Activated T-helper 1 cell treated with anti-CD3 and anti-CD28 coated beads, Interleukin-2, amount 50 U/mL, for 16 hours (primary cell): ENCODE measurements at places on chromosomes 13 and 19.

DNA sequence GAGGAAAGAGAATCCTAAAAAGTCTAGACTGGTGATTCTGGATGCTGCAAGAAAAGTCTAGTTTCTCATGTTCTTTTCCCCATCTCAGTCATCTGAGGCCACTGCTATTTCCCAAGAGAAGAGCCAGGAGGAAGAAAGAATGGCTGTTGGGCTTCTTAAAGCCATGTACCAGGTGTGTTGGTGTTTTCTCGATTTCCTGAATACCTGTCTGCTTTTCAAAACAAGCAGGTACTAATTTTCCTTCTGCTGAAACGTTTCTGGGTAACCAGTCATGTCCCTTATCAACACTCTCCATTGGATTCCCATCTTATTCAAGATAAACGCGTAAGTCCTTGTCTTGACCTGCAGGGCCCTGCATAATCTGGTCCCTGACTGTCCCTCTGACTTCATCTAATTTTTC lies 1.1 kb downstream of the ZNF570 start:
- DNase-seq = no peak

DNA sequence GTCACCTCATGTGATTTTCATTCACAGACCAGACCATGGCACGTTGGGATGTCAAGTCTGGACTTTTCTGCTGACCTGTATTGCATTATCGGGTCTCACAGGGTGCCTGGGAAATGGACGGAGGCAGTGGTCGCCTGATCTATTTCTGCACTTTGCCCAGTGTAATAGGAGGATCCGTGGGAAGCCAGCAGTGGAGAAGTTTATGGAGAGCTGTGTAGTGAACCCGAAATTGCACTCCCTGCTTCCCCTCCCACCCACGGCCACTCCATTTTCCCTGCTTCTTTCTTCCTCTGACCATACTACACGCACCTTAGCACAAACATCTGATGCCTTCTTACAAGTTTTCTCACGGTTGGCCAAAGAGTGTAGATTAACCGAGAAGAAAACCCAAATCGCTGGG lies 16.9 kb downstream of the EFNB2 start:
- no peak for DNase-seq

- no peak for DNase-seq
Measured at GRCh38 chr19:30667227-30667626, 295.0 kb downstream of the ZNF536 start.

DNA sequence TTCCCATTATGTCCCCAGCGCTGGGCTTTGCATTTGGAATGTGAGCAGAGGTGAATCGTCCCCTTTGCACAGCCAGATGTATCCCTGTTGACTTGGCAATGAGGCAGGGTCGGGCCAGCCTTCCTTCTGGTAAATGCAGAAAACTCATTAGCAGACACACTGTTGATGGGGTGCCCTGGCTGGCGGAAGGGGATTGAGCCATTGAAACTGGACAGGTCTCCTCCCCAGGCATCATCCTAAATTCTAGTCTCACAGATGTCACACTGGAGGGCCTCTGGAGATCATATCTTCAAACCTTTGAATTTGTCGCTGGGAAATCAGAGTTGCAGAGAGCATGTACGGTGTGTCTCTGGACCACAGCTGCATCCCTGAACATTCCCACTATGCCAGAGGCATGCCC lies 219.5 kb upstream of the TSHZ3 start:
- DNase-seq = no peak

DNA sequence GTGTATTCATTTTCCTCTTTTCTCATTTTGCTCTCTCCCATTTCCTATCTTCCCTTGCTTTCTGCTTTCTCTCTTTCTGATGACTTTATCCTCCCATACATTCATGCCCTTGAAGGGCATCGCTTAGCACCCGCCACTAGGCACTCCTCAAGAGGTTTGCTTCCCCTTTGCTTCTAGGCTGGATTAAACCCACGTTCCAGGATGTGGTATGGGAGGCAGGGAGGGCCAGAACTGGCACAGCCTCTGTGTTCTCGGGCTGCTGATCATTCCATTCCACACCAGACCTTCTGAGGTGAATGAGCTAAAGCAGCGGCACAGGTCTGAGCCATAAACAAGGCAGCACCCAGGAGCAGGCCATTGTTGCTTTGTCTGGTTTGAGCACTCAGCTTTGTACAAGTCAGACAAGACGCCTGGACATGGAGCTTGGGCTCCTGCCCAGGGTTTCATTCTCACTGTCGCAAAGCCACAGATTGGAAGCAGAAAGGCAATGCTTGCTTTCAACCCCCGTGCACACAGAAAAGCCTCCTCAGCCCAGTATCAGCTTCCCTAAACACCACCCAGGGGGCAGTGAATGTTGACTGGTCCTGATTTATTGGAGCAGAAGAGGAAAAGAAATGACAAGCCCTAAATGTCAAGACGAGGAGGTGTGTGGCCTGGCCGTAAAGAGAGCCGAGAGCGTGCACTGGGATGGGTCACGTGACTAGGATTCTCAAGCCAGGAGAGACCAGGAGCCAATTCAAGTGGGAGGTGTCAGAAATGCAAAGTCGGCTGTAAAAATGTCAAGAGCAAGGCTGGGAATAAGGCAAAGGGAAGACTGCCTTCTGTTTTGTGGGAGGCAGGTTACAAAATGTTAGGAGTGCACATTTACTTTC lies 218.0 kb upstream of the SERP2 start:
- no peak for DNase-seq

DNA sequence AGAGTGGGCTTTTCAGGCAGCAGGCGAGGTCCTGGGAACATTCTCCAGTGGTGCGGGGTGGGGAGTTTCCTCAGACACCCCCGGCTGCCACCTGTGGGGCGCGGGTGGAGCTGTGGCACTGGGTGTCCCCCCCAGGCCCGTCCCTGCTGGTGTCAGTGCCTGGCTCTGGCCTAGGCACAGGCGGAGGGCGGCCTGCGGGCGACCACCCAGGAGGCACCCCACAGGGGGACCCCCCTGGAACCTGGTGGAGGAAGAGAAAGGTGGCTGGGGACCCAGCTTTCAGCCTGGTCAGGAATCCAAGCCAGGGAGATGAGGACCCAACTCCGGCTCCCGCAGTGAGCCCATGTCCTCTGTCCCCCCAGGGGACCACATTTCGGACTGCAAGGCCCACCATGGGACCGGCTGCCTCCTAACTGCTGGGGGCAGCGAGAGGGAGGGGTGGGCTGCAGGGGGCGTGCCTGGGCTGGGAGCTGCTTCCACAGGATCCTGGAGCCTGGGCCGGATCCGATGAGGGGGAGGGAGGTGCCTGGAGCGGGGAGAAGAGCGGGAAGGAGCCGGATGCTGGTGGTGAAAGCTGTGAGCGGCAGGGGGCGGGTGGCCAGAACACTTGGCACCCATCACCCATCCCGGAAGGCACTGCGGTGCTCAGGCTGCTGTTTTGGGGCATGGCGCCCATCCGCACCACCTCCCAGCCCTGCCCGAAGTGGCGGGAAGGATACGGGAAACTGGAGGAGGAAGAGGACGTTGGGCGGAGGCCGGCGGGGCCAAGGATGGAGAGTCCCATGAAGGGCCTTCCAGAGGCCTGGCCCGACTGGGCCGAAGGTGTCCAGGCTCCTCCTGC lies 5.5 kb upstream of the CTXN1 start:
- DNase-seq = no peak
